ENCODE measurements at places on chromosomes 3 and 15.

DNA sequence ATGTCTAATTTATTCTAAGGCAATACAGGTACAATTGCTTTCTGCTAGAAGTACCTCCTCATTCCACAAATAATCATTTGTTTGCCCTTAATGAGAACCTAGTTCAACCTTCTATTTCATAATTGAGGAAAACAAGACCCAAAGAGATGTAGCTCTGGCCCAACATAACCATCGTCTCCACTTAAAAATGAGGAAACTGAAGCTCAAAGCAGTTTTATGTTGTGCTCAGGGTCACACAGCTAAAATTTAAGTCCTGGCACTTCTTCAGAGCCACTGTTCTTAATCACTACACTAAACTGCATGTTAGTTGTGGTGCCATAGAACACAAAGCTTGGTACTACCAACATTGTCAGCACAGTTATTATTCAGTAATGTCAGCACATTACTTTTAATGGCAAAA is 108.0 kb downstream of the SERPINI1 start:
- no peak for DNase-seq

DNA sequence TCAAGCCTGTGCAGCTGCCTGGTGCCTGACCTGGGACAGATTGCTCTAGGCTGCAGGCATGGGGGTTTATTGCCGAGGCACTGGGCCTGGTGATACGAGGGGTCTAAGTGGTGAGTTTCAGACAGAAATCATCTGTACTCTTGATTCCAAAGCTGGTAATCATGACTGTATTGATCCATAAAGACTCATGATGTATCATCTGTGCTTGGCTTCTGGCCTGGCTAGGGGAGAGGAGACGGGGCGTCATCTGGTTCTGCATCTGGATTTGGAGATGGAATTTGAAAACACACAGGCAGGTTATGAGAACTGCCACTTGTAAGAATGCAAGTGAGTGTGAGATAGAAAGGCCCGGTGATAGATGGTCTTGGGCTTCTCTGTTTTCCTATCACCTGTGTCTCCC is 337.4 kb upstream of the C2CD4B start:
- no peak for DNase-seq

GRCh38 chr15:60093273-60094067 is 89.4 kb downstream of the FOXB1 start:
- DNase-seq, result no peak

DNA sequence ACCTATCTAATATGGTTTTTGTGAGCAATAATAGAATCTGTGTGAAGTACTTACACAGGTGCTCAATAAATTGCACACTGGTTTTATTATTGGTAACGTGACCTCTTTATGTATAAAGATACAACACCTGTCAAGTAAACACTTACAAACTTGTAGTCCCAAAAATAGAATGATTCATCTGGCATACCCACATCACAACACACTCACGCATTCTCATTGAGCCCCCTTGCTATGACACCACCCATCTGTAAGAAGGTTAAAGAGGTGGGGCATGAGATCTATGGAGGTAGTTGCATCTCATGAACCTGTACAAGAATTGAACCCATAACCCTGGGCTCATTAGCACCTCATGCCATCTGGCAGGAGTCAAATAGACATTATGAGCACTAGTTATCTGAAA is 134.9 kb upstream of the THBS1 start:
- DNase-seq, result no peak

DNA sequence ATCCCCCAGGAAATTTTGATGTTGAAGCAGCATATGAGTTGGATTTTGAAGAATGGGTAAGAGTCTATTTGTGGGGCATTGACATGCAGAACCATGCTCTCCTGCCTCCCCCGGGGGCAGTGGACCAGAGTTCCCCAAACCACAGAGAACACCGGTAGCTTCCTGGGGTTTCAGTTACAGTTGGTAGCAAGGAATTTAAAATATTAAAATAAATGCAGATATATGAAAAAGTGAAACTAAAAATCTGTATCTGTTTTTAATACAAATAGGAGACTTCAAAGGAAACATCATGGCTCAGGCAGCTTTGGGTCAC is 37.4 kb downstream of the SLC9A9 start:
- no peak for DNase-seq

DNA sequence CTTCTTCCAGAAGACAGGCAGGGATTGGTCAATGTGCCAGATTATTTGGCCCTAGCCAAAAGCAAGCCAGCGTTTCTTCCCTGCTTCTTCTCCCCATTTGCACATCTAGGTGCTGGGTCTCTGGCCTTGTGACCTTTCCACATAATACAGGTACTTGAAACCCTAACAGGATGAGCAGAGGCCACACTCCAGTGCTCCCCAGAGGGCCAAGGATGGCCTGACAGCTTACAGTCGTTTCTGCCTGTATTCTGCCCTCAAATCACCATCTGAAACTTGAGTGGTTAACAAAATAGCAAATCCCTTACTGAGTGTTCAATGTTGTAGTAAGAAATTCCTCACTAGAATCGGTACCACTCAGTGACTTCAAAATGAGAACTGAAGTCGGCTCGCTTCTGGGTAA is 29.1 kb downstream of the MKRN2 start:
- DNase-seq, result no peak

GRCh38 chr3:62587169-62587568 is 213.8 kb upstream of the FEZF2 start:
- DNase-seq, result no peak

DNA sequence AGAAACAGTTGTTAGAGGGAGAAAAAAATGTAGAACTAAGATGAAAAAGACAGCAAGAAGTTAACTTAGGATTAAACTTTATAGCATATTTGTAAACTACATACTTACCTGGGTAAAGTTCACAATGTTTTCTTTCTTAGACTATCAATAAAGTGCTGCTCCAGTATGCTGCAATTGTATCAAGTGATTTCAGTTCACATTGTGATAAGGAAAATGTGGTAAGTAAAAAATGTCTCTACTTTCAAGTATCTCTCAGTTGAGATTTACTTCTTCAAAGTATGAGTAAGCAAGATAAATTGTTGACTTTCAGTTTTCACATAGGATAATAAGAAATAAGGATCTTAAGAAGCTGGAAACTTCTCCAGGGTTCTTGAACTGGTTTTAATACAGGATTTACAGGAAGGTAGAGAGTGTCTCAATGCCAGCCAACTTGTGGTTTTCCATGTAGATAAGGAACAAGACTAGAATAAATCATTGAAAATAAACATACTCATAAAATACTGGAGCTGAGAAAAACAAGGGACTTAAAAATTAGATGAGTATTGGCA is 528.8 kb downstream of the UNC13C start:
- no peak for DNase-seq

GRCh38 chr3:194194051-194194756 is 58.3 kb downstream of the HES1 start:
- no peak for DNase-seq

DNA sequence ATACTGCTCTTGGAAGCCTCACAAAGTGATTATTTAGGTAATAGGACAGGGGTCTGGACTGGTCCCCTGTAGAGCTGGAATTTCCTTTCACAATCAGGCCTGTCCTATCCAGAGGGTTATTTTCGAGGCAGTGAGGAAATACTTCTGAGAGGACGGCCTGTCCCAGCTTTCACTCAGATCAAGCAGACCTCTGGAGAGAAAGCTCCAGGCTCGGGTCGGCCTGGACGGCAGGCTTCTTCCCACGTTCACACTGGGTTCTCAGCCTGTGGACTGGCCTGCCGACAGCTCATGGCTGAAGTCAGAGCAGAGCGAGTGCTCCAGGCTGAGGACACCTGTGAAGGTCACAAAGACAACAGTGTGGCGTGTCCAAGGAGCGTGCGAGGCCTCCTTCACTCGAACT is 405.3 kb downstream of the VPS13C start:
- DNase-seq, result no peak

- no peak for DNase-seq
Measured at GRCh38 chr3:106824856-106825255, 552.4 kb upstream of the CCDC54 start.

DNA sequence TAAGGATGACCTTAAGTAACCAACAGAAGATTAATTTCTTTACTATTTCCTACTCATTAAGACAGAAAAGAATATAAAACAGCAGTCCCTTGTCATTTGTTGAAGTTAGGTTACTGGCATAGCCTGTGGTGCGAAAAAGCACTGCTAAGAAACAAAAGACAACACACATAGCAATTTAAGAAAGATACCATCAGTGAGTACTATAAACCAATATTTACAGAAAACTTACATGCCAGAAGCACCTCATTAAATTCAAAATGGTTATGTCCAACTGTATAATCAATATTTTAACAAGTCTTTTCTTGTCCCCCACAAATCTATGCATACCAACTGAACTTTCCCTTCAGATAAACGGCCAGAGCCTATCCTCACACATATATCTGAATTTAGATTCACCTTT is 42.0 kb downstream of the ANKRD28 start:
- DNase-seq, result no peak

- no peak for DNase-seq
Measured at GRCh38 chr3:126394179-126394976, at the start of gene CFAP100. Gene CFAP100 (plus strand): TSS chr3:126394909. CDS start chr3:126396001, 1,092 bp downstream.

GRCh38 chr3:13025778-13026518 is 47.3 kb downstream of the IQSEC1 start:
- no peak for DNase-seq
